ENCODE measurements at places on chromosomes 7 and 10.

- no peak for ATAC-seq
Measured at GRCh38 chr7:132436121-132436520, 140.1 kb downstream of the PLXNA4 start.

DNA sequence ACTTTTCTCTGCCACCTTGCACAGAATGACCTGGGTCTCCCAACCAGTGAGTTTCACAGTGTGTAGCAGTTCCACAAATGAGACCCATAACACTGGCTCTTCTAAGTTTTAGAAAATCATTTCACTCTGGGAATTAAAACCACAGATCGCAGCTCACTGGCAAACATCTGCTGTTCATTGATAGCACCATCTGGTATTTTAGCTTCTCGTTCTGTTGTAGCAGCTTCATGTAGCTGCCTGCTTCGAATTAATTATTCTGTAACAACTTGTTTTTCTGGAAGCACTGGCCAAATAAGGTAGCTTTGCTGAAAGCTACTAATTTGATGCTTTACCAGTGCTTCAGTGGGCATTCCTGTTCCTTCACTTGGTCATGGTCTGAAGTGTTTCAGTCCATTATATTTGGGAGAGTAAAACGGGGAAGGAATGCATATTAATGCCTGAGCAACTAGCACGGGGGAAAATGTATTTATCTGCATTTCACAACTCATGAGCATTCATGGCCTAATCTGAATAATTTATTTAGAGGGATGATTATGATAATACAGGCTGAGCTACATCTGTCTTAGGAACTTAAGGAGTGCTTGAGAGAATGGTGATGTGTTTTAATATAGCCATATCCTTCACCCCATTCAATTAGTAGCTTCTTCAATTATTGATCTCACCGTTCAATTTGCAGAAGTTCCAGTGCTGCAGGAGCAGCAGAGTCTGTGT is 447.4 kb downstream of the XPNPEP1 start:
- ATAC-seq, result no peak

- ATAC-seq, result no peak
Measured at GRCh38 chr7:148021507-148022045, 569.0 kb upstream of the C7orf33 start.

DNA sequence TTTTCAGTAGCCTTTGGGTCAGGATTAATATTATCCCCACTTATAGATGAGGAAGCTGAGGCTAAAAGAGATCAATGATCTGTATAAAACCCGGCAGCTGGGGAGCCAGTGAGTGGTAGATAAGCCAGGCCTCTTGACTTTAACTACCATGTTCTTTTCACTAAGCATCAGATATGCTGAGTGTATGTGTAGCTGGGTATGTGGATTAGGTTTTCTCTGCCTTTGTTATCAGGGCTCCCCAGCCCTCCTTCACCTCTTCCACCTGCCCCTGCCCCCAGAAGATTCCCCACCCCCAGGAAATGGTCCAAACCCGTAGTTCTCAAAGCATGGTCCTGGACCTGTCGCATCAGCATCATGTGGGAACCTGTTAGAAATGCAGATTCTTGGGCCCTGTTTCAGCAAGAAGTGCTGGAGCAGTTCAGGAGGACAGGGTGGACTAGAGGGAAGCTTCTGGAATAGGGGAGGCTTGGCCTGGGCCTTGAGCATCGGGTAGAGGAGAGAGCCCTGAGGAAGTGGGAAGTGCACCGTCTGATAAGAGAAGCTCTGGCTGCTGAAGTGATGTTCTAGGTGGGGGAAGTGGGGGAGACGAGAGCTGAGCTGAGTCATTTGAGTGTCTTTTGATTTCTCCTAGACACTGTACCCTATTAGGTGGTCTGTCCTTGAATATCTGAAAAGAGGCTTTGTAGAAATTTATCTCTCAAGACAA is 101.3 kb downstream of the HIF1AN start:
- ATAC-seq, result no peak

DNA sequence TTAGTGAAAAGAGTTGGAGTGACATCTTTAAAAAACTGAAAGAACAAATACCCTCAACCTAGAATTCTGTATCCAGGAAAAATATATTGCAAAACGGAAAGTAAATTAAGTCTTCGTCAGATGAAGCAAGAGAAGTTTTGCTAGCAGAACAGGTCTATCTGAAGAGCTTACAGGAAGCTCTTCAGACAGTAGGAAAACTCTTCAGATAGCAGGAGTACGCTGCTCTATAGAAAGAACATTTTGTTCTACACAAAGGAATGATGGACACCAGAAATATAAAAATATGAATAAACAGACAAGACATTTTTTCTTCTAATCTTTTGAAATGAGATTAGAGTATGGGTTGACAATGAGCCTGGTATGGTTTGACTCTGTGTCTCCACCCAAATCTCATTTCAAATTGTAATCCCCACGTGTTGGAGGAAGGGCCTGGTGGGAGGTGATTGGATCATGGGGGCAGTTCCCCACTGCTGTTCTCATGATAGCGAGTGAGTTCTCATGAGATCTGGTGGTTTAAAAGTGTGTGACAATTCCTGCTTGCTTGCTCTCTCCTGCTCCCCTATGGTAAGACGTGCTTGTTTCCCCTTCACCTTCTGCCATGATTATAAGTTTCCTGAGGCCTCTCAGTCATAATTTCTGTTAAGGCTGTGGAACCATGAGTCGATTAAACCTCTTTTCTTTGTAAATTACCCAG is 567.3 kb downstream of the AUTS2 start:
- ATAC-seq, result no peak

DNA sequence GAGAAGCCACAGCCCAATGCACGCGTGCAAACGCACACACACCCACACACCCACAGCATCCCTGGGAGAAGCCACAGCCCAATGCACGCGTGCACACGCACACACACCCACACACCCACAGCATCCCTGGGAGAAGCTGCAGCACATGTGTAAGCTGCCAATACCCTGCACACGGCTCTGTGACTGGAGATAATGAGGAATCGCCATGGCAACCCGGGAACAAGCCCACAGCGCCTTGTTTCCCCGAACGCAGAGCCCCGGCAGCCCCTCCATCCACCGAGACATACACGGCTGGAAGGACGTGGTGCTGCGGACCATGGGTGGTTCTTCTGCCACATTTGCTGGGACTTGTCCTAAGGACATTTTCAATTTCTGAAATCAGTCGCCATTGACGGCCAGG is 221.3 kb downstream of the PTPRN2 start:
- ATAC-seq, result no peak

Data from activated CD4-positive, CD25-positive, alpha-beta regulatory T cell treated with anti-CD3 and anti-CD28 coated beads, Interleukin-2, amount 50 U/mL, for 24 hours (primary cell).